ENCODE measurements at places on chromosomes 11 and 22.

- DNase-seq = no peak
These were observed 240.6 kb downstream of the ETS1 start for GRCh38 chr11:128346804-128347203.

DNA sequence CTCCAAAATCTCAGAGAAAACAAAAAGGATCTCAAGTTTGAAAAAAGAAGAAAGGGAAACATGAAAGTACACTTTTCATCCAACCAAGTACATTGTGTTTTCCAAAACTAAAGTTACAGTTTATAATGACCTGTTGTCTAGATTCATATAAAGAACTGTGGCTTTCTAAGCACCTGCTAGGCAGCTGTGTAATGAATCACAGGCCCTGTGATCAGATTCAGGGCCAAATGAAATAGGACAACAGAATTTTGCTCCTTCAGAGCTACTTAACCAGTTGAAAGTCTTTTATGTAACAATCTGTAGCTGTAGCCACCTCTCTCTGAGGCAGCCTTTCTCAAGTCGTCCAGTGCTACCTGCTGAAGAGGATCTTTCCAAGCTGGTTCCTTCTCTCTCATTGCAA is 960.0 kb upstream of the RAG2 start:
- DNase-seq = no peak

- no peak for DNase-seq
These were observed 430.4 kb downstream of the TBC1D22A start for GRCh38 chr22:47192651-47193437.

DNA sequence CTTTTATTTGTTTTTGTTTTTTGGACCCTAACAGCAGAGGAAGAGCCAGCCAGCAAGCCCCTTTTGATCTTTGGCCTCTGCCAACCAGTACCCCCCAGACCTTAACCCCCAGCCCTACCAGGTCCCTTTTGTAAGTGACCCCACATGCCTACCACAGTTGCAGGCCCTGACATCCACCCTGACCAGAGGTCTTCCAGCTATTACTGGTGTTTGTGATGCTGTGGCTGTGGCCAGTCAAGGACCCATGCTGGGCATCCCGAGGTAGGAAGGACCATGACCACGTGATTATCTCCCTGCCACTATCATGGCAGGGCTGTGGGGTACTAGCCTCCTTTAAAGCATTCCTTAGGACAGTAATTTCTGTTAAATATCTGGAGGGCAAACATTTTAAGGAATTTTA is 9.0 kb downstream of the MED15 start:
- DNase-seq = no peak

DNA sequence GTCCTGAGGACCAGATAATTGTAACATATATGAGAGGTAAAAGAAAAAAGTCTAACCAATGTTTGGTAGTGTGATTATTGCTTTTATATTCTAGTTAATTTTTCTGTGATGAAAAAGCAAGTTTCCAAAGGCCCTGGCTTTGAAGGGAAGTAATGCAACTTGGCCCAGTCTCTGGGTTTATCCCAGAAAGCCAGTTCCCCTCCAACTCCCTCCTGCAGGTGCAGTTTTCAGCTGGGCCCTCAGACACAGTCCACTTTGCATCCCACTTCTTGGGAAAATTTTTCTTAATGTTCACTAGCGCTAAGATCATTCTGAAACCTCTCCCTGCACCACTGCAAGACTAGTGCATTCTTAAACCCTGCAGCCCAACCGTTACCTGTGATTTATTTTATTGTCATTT is 586.8 kb downstream of the NTM start:
- DNase-seq = no peak

DNA sequence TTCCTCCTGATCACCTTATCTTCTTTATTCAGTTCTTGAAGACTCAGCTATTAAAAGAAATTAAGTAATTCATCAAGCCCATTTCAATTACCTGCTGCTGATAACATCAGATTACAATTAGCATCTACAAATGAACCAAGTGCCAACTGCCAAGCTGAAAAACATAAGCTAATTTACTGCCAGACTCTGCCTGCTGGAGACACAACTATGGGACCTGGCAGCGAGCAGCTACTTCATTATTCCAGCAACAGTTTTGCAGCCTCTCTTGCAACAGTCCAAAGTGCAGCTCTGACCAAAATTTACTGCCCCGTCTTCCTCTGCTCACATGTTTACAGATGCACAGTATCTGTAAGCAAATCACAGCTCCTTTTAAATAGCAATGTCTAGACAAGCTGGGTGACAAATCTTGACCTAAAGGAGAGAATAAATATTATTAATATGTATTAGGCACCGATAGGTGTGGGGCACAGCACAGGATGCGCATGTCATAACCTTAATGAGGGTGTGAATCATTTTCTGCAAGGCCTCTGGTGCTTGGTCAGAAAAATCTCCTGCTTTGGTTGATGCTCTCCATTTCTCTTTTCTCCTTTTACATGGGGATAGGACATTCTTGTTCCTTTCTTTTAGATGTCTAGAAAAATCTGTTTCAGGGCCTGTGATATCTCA is 232.2 kb upstream of the PITPNB start:
- no peak for DNase-seq

GRCh38 chr11:66116576-66117361 is 46.7 kb downstream of the PACS1 start:
- no peak for DNase-seq

- no peak for DNase-seq
These were observed 17.9 kb upstream of the FGF19 start for GRCh38 chr11:69721745-69722144.

- DNase-seq = peak; percentile 26
These were observed 40.9 kb upstream of the BLID start for GRCh38 chr11:122156940-122157382.
